ENCODE measurements at places on chromosomes 4 and X. TPM values are rescaled to one million over a fixed set of nuclear protein-coding genes. Genes with fewer than 3 reads are reported as not detected.

DNA sequence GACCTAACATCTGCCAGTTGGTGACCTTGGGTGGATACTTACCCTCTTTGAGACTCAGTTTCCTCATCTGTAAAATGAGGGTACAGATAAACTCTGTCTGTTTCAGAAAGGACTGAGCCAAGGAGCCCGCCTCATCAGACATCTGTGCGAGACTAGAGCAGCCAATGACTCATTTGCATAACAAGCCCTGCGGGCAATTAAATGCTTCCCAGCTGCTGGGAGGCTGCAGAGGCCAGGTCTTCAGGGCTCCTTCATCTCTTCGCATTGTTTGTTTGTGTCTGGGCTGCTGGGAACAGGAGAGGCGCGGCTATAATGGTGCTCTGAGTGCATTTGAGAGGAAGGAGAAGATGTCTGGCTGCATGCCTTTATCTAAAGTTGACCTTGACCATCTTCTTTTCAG, 85.0 kb downstream of the ADRA2C start:
- DNase-seq = no peak

The KIT gene
- 74.4 TPM for total RNA-seq

The NSDHL gene
- 12.8 TPM for total RNA-seq

GRCh38 chrX:22603060-22603459, 330.3 kb downstream of the CBLL2 start:
- no peak for DNase-seq

DNA sequence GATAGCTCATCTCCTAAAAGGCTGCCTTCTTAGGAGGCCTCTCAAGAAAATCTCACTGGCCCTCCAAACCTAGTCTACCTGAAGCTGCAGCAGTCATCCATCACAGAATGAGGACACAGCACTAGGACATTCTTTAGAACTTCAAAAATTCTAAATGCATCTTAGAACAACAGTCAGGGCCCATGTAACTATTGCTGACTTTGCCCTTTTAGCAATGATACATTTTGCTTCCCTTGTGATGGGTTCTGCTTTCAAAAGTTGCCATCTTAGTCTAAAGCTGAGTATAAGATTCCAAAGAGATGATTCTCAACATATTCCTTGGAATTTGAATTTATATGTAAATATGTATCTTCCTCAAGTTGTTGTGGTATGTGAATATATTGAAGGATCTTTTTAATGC, 793.0 kb downstream of the RAB28 start:
- DNase-seq = no peak

Measured in lung (tissue), 17 donors.